Astrocyte of the spinal cord (primary cell): ENCODE measurements at places on chromosomes 3 and 15.

GRCh38 chr15:88125576-88125975 is 131.0 kb downstream of the NTRK3 start:
- DNase-seq = no peak

GRCh38 chr15:55334371-55334770 is 15.3 kb downstream of the PIGB start:
- no peak for DNase-seq

DNA sequence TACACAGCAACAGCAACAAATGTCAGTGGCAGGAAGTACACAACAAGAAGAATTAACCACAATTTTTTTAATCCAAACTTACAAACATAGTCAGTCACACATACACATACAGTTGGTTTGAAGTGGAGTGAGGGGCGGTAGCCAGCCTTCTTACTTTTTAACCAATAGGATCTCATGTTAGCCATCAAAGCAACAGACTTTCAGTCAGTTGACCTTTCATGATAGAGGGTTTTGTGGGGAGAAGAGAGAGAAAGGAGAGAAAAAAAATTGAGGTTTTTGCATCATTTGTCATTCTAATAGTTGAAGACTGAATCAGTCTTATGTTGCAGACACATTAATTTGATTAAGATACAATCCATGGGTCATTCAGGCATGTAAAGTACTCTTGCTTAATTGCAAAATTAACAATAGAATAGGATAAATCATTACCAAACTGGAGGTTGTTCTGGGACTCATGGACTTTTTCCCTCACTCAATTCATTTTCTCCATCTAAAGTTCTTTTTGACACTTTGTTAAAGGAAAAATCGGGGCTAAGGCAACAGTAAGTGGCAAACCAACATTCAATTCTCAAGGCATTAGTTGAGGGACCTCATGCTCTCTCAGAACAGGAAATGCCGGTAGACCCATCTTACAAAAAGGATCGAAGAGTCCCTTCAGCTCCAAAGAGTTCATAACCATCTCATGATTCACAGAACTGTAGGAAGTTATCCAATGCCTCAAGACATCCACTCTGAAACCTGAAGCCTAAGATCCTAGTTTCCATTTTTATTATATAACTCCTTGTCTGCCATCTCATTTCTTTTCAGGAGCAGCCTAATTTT is 159.5 kb upstream of the LPP start:
- peak; percentile 67 for DNase-seq

- no peak for DNase-seq
These were observed 38.7 kb downstream of the THSD4 start for GRCh38 chr15:71153823-71154524.

DNA sequence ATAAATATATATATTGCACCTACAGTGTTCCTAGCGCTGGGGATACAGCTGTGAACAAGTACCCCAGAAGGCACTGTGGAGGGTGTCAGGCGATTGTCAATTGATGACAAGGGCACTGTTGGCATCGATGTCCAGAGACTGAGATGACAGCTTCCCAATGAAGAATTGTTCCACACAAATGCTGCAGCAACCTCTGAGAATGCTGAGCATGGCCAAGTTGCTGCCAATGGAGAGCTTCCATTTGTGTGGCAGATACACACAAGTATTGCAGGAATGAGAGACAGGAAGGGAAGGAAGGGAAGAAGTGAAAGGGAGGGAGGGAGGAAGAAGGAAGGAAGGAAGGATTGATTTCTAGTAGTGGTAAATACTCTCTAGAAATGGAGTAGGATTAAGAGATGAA is 21.9 kb downstream of the LRTM1 start:
- DNase-seq = no peak

GRCh38 chr15:100981086-100981485 is 61.9 kb downstream of the LRRK1 start:
- no peak for DNase-seq

GRCh38 chr3:60854791-60855190 is 396.5 kb downstream of the FHIT start:
- no peak for DNase-seq

DNA sequence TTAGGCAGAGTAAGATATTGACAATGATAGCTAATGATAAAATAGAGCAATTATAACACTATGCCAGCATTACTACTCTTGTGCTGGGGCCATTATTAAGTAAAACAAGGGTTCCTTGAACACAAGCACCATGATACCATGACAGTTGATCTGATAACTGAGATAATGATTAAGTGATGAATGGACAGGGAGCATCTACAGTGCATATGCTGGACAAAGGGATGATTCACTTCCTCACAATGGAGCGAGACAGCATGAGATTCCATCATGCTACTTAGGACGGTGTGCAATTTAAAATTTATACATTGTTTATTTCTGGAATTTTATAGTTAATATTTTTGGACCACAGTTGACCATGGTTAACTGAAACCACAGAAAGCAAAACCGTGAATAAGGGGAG is 156.6 kb downstream of the FHIT start:
- no peak for DNase-seq

GRCh38 chr3:59326246-59327024 is 276.6 kb upstream of the CFAP20DC start:
- no peak for DNase-seq

DNA sequence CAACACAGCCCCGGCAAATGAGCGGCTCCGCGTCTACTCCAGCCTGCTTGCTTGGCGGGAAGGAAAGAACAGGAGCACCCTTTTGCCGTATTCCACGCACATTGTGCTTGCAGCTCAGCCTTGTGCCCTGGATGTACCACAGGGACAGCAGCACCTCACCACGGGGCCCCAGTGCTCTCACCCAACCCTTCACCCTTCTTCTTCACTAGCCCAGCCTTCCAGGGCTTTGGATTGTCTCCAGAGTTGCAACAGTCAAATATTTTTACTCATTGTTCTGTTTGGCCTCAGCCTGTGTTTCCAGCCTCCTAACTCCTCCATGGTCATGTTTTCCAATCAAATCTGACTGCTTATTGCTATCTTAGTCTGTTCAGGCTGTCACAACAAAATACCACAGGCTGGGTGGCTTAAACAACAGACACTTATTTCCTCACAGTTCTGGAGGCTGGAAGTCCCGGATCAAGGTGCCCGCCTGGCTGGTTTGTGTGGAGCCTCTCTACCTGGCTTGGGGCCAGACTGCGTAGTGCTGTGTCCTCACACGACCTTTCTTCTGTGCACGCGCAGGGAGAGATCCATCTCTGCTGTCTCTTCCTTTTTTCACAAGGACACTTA is 79.2 kb upstream of the ABHD17C start:
- peak; percentile 18 for DNase-seq

GRCh38 chr3:169534439-169534838 is 129.1 kb downstream of the MECOM start:
- DNase-seq = no peak

DNA sequence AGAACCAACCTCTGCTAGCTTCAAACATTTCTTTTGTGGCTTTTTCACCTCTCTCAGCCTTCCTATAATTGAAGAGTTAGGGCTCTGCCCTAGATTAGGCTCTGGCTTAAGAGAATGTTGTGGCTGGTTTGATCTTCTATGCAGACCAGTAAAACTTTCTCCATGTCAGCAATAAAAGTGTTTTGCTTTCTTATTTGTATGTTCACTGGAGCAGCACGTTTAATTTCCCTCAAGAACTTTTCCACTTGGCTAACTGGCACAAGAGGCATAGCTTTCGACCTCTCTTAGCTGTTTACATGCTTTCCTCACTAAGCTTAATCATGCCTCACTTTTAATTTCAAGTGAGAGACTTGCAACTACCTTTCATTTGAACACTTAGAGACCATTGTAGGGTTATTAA is 964.7 kb downstream of the ROBO2 start:
- no peak for DNase-seq

GRCh38 chr15:82810061-82810889 is 847 bp downstream of the WHAMM start:
- DNase-seq = peak; percentile 49

DNA sequence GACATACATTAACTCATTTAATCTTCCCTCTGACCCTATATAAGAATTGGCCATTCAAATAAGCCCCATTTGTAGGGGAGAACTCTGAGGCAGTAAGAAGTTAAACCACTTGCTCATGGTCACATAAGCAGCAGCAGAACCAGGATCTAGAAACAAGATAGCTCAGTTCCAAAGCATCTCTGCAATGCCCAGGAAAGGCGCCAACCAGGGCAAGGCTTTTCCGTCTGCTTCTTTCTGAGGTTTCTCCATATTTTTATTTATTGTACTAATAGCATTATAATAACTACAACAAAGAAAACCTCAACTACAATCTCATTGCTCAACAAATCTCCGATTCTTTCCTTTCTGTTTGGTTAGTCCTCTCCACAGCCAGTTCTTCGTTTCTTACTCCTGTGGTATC is 4.3 kb upstream of the UBE2E2 start:
- DNase-seq = no peak
